ENCODE measurements at places on chromosomes 6 and 20.

DNA sequence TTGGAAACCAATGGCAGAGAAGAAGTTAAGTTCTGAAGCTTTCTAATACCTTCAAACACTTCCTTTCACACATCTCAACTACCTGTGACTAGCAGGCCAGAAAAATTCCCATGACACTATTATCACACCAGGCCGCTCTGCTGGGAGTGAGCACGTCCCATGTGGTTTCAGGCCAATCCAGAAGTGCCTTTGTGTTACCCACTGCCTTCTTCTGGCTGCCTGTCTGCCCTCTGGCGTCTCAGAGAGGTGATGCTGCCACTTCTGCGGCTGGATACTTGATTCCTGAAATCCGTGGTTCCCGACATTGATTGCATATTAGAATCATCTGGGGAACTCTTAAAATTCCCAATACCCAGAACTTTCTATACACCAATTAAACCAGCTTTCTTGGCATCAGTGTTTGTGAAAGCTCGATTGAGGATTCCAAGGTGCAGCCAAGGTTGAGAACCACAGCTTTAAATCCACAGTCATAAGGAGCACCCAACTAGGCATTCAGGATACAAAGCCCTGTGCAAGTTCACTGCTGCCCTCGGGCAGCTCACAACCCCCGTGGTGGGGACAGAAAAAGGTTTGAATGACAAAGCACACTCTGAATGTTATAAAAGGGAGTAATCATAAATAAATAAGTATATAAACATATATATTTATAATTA lies 65.6 kb downstream of the STMND1 start:
- DNase-seq = no peak

GRCh38 chr6:145090801-145091585 lies 644.3 kb downstream of the EPM2A start:
- DNase-seq = no peak

- no peak for DNase-seq
Measured at GRCh38 chr6:46113370-46113769, 16.4 kb upstream of the ENPP4 start.

DNA sequence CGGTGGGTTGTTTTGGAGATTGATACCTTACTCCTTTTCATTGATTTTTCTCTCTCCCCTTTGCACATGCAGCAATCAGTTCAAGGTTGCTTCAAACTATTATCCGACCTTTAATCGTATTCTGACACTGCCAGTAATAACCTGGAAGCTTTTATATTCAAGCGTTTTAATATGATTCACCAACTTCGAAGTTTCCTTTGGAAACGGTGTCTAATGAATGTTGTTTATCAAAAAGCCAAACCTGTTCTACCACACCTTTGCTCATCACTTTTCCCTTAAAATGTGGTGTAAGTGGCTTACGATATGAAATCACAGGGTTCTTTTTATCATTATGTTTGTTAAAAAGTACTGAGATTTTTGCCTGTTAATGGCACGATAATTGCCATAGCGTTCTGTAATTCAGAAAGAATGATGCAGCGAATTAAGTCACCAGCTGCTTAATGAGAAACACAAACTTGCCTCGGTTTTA lies 660 bp downstream of the STXBP5 start:
- DNase-seq = no peak

DNA sequence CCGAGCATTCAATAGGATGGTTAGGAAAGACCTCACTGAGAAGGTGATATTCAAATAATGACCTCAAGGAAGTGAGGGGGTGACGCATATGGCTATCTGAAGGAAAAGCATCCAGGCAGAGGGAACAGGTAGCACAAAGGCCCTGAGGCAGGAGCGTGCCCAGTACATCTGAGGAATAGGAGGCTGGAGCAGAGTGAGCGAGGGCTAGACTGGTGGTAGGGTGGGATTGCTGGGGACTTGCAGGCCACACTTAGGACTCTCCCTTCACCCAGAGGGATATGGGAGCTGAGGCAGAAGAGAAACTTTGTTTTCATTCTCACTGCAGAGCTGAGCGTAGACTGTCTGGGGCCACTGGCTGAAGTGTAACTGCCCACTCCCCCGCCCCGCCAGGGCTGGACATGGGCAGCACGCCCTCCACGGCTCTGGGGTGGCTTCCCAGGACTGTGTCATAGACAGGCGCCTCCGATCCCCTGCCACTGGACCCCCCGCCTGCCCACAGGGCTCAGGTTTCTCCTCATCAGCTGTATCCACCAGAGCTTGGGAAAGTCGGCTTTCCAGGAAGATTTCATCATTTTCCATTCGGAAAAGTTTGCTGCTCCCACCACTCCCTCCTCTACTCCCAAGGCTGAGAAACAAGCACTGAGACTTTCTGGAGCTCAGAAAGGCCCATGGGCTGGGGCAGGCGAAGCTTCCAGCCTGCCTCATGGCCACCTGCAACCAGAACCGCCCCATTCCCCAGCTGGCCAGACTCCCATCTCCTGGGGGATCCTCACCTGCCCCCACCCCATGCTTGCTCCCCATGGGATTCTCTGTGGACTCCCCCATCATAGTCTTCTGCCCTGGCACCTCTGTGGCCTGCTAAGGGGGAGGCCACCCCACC lies 142.6 kb downstream of the MRPL14 start:
- no peak for DNase-seq

GRCh38 chr6:74100719-74101287 lies 404.8 kb downstream of the CD109 start:
- no peak for DNase-seq

All from BJ (cell line).